Stimulated activated CD8-positive, alpha-beta memory T cell treated with anti-CD3 and anti-CD28 coated beads, Interleukin-2, amount 100 ng/mL, for 48 hours (primary cell): ENCODE measurements at places on chromosomes 12 and 14.

- DNase-seq: no peak
These were observed 38.0 kb upstream of the WSCD2 start for GRCh38 chr12:108090932-108091678.

DNA sequence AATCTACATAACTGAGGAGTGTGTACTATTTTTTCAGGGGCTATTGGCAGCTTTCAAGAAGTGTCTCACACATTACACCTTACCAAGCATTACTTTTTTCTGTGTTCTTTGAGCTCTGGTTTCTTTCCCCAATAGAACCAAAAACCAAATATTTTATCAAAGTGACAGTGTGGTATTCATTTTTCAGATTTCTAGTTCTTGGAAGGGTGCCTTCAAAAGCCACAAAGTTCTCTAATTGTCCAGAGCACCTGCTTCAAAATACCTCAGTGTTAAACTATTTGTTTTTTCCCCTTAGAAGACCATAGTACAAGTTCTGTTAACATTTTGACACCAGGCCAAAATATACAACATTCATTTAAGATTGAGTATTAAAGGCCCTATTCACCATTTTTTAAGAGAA lies 515.7 kb downstream of the ETNK1 start:
- no peak for DNase-seq

DNA sequence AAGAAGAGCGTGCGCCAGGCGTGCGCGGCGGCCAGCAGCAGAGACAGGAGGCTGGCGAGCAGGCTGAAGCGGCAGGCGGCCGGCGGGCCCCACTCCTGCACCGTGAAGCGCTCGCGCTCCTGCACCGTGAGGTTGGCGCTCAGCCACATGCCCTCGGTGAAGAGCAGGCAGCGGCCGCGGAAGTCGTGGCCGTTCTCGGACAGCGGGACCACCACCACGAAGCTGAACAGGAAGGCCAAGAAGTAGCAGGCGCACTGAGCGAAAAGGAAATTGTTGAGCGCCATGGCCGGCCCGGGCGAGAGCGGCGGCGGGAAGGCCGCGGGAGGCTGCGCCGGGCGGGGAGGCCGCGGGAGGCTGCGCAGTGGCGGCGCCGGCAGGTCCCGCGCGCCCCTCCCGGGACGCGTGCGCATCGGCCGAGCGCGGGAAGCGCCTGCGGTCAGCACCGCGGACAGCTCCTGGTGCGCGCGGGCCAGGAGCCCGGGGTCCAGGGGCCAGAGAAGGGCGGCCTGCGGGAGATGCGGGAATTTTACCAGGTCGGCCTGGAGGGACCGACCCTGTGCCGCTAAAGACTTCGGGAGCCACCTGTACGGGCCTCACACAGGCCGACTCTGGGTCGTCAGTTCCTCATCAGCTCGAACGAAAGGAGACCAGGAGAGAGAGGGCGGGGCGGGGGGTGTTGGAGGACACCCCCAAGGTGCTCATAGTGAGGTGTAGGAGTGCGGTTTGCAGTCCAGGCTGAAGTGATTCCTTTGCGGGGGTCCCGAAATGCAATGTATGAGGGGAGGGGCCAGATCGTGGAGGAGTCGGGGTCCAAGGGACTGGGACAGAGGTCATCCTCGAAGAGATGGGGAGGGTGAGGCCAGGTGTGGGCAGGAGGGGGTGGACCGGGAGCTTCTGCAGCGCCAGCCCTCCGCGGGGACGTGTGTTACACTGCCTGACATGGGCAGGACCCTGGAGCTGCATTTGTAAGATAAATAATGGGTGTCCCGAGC lies at the start of gene TMEM179:
Gene TMEM179 (minus strand): TSS at position 315 of the 992 bp plus-strand sequence. CDS start 31 bp downstream, at position 284.
- DNase-seq: no peak

- no peak for DNase-seq
These were observed 78.6 kb upstream of the TBX3 start for GRCh38 chr12:114762490-114763110.

- no peak for DNase-seq
These were observed 42.9 kb downstream of the ITPK1 start for GRCh38 chr14:93072659-93073357.
